ENCODE measurements at places on chromosomes 7 and 10.

DNA sequence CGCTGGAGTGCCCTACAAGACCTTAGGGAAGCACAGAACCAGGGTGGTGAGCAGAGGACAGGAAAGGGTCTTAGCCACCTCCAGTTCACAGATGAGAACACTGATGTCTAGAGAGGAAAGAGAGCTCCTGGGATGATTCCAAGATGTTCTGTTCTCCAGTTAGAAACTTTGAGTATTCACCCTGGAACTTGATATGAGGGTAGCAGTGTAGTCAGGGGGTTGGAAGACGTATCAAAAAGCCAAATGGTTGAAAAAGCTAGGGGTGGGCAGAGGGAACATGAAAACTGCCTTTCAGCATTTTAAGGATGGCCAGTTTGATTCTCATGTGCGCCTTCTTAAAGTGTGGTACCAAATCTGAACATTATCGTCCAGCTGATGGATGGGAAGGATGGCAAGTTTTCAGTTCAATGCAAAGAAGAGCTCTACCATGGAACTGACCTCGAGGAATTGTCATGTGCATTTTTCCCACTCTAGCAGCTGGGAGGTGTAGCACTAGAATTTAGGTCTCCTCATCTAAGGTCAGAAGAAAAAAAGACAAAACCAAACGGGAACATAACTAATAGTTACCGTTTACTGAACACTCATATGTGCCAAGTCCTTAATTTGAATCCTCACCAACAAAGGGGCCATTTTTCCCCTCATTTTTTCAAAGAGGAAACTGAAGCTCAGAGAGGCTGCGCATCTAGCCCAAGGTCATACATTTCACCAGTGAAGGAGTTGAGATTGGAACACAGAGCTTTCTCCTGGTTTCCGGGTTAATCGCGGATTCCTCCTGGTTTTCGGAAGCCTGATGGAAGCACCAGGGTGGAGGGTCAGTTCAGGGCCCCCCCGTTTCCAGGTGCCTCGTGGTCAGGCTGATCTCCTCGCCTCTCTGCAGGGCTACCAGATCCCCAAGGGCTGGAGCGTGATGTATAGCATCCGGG, 6.0 kb upstream of the CYP26A1 start:
- DNase-seq, result no peak

DNA sequence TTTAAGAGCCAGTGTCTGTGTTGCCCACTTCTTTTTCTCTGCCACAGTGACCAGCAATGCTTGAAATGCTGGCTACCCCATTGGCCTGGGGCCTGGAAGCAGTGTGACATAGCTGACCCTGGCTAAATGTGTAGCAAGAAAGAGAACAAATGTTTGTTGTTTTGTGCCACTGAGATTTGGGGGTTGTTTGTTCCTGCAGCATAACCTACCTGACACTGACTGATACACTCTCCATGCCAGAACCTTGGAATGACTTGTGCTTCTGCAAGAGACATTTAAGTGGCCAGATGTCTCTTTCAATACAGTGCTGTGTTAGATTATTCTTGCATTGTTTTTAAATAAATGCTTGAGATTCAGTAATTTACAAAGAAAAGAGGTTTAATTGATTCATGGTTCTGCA, 411.5 kb downstream of the TYW1 start:
- no peak for DNase-seq

DNA sequence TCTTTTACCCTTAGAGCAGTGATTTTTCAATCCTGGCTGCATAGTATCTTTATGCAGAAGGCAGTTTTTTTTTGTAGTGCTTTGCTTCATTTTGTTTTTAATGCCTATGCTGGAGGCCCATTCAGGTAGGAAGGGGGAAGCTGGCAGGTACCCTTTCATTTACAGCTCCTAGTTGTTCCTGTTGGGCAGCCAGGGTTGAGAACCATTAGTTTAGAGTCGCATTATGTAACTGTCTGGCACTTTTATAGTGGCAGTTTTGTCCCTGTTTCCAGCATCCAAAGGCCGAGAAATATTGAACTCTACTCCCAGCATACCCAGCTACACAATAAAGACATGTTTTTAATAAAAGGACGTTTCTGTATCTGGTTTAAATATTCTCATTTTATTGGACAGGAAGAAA, 110.6 kb downstream of the CCDC3 start:
- no peak for DNase-seq

- DNase-seq, result no peak
These were observed 161.2 kb upstream of the TNRC18 start for GRCh38 chr7:5584821-5585220.

GRCh38 chr7:111018960-111019736, 71.8 kb upstream of the LRRN3 start:
- DNase-seq, result no peak

GRCh38 chr7:44735403-44736165, 13.1 kb upstream of the ZMIZ2 start:
- DNase-seq, result no peak

GRCh38 chr10:70283445-70284399, at the start of gene NPFFR1:
Gene NPFFR1, minus strand, starts transcription at chr10:70284004. Its CDS starts 328 bp downstream, at chr10:70283676.
- no peak for DNase-seq

DNA sequence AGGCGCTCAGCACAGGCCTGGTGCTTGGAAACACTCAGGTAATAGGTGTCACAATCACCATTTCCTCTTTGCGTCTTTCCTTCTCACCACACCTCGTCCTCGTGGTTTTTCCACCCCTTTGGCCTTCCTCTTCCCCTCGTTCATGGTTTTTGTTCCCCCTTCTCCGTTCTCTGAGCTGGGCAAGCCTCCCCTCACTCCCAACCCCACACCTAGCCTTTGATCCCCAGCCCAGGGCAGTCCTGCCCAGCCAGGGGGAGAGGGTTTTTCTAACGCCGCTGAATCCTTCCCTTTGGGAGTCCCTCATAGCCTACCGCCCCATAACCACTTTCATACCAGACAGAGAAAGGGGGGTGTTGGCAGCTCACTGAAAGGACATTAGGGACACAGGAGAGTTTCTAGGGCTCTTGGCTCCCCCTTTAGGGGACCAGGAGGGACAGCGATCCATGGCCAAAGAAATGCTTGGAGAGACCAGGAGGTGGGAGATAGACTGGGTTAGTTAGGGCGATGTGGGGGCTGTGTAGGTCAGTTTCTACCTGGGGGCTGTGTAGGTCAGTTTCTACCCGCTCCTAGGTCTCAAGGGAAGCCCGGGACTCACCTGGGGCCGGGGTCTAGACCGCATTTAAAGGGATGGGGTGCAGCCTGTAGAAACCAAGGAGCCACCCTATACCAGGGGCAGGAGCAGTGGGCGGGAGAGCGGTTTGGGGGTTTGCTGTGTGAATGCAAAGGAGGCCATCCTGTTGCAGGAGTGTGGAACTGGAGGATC, 1.4 kb downstream of the EPHB4 start:
- DNase-seq, result no peak

GRCh38 chr10:6309816-6310215, 107.1 kb downstream of the PFKFB3 start:
- no peak for DNase-seq

GRCh38 chr7:2123360-2123759, 109.4 kb downstream of the MAD1L1 start:
- no peak for DNase-seq

- DNase-seq, result no peak
These were observed 68.4 kb upstream of the NRBF2 start for GRCh38 chr10:63064706-63065105.

- DNase-seq, result peak; percentile 34
These were observed 154.4 kb downstream of the DIP2C start for GRCh38 chr10:535051-535450.

DNA sequence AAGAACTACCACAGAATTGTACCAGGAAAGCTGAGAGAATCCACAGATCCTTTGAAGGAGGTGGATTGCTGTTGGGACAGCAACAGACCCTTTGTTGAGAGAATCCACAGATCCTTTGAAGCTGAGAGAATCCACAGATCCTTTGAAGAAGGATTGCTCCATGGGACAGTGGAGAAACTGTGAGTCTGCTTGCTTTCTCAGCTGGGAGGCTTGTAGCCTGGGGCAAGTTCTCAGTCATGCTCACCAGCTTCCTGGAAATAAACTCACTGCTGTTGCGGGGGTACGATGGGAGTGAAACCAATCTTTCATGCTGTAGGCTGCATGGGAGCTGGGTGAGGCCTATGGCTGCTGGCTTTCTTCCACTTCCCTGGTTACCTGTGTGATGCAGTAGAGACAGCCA, 106.3 kb downstream of the C7orf25 start:
- DNase-seq, result no peak

- DNase-seq, result no peak
These were observed 4.0 kb downstream of the VSIR start for GRCh38 chr10:71769279-71769823.

DNA sequence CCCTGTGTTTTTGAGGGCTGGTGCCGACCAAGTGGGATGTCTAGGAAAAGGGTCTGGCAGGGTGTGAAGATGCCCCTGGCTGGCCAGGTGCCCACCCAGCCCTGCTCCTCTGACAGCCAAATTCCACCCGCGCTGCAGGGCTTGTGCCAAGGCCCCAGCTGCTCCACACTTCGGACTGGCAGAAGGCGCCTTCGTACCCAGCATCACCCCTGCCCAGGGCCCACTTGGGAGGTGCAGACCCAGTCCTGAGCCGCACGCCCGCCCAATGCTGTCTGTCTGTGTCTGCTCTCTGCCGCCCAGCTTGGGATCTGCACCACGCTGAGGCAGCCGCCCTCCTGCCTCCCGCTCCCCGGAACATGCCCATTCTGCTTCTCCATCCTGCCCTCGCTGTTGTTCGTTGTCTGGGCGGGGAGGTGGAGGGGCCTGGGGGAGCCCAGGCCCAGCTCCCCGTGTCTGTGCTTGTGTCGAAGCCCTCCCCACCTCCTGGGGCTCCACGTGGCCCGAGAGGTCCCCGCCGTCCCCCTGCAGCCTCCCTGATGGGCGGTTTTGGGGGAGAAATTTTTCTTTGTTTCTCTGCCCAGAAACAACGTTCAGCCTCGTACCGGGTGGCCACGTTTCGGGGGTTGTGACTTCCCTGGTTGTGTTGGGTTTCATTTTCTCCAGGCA, 36.9 kb upstream of the PPIF start:
- no peak for DNase-seq

DNA sequence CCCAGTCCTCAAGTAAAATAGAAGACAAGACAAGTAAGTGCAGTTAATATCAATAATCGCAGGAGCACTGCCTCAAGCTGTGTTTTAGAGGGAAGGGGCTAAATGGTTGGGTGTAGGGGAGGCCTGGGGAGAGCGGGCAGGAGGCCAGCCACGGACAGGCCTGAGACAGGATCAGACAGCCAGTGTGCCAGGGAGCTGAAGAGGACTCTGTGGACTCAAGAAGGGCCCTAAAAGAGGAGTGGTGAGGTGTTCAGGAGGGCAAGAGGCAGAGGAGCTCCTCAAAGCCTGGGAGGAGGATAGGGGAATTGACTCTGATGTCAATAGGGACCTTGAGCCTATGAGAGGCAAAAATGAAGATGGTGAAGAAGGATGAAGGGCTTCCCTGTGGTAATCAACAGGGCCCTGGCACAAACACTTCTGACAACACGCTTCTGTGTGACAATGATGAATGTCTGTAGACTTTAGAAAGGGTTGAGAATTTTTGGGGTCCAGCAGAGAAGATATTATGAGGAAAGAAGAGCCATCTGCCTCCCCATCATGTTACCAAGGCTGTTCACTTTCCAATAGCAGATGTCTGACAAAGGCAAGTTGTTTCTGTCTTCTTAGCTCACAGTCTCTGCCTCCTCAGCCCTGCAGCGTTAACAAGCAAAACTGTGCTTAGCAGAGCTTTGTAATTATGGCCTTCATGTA, 2.4 kb upstream of the PTPRE start:
- DNase-seq, result no peak

- no peak for DNase-seq
These were observed 2.2 kb upstream of the LOXL4 start for GRCh38 chr10:98270073-98270740.

DNA sequence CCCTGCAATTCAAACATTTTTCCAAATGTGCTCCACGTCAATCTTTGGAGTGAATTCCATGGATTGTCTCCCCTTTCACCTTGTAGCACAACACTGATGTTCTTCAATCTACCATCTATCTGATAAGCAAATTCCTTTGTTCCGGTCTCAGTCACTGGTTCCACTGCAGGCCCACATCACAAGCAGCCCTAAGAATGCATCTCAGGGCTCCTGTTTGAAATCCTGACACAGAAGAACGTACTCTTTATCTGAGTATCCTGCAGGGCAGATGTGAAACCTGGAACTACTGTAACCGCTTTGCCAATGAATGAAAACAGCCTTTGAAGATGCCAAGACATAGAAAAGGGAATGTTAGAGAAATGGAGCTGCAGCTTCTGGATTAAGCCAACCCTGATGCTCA, 62.9 kb upstream of the FAM133B start:
- no peak for DNase-seq

GRCh38 chr10:107085665-107086525, 78.6 kb downstream of the SORCS1 start:
- DNase-seq, result no peak

- DNase-seq, result no peak
These were observed 114.1 kb downstream of the LHFPL3 start for GRCh38 chr7:104442481-104442880.

DNA sequence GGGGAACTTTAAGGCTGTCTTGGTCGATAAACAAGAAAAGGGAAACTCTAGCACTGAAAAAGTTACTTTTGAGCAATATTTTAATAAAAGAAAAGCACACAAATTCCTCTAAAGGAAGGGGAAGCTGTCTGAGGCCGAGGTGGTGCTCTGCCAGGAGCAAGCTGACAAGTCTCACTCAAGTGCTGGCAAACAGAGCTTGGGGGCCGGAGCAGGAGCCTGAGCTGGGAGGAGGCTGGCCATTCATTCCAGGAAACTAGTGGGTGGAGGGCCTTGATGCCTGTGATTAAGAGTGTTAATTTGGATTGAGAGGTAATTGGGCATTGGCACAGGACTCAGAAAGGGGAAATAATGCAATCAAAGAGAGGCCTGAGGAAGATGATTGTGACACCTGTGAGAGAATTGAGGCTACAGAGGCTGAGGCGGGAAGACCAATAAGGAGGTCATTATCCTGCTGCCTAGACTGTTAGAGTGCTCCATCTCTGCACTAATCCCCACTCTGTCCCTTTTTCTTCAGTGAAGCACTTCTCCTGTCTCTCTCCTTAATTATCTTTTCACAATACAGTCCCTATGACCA, 154.9 kb upstream of the COL1A2 start:
- peak; percentile 54 for DNase-seq

DNA sequence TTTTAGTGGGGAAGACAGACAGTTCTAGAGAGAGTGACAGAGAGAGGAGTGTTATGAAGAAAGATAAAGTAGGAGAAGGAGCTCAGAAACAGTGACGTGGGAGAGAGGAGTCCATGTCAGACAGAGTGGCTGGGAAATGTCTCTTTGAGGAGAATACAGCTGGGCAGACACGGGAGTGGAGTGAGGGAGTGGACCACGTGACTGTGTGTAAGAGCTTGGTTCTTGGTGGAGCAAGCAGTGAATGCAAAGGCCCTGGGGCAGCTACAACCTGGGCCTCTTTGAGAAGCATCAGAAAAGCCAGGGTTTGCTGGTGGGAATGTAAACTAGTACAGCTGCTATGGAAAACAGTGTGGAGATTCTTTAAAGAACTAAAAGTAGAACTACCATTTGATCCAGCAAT, 11.9 kb upstream of the PLEKHS1 start:
- no peak for DNase-seq

- no peak for DNase-seq
These were observed 130.7 kb upstream of the CELF2 start for GRCh38 chr10:10886861-10887531.
